ENCODE measurements at places on chromosomes 2 and 18.

- DNase-seq, result no peak
These were observed 152.3 kb downstream of the MAIP1 start for GRCh38 chr2:200107514-200108217.

GRCh38 chr2:110858135-110858725 lies 125.9 kb downstream of the ACOXL start:
- peak; percentile 95 for DNase-seq

GRCh38 chr2:64260817-64261216 lies 116.6 kb upstream of the PELI1 start:
- no peak for DNase-seq

GRCh38 chr2:24365826-24366225 lies 5.5 kb upstream of the ITSN2 start:
- no peak for DNase-seq

DNA sequence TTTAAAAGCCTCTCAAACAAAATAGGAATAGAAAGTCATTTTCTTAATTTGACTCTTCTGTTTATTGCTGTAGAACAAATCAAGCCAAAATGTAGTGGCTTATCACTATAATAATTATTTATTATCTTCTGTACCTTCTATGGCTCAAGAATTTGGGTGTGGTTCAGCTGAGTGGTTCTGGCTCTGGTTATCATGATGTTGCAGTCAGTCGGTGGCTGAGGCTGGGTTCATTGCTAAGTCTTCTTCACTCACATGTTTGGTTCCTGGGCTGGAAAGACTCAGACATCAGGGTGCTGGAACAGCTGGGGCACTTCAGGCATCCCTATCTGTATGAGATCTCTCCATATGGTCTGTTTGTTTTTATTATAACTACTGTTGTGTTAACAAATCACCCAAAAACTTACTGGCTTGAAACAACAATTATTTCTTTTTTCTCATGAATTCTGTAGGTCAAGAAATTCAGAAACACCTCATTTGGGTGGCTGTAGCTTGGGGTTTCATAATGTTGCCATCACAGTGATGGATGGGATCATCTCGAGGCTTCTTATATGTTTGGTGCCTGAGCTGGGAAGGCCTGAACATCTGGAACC lies 242.6 kb upstream of the FBXO11 start:
- DNase-seq, result no peak

- no peak for DNase-seq
These were observed 15.7 kb upstream of the NT5C1B start for GRCh38 chr2:18605115-18605514.

GRCh38 chr2:42724886-42725285 lies 39.0 kb downstream of the OXER1 start:
- no peak for DNase-seq

DNA sequence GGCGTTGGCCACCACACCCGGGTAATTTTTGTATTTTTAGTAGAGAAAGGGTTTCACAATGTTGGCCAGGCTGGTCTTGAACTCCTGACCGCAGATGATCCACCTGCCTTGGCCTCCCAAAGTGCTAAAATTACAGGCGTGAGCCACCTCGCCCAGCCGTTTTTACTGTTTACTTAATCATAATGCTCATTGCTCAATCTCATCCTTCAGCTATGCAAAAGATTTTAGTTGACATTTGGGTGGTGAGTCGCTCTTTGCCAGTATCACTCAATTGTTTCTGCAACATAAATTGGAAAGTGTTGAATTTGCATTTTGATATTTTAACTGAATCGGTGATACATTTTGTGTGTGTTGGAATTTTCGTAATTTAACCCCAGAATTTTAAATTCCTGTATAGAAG lies 7.8 kb upstream of the ZNF532 start:
- no peak for DNase-seq

DNA sequence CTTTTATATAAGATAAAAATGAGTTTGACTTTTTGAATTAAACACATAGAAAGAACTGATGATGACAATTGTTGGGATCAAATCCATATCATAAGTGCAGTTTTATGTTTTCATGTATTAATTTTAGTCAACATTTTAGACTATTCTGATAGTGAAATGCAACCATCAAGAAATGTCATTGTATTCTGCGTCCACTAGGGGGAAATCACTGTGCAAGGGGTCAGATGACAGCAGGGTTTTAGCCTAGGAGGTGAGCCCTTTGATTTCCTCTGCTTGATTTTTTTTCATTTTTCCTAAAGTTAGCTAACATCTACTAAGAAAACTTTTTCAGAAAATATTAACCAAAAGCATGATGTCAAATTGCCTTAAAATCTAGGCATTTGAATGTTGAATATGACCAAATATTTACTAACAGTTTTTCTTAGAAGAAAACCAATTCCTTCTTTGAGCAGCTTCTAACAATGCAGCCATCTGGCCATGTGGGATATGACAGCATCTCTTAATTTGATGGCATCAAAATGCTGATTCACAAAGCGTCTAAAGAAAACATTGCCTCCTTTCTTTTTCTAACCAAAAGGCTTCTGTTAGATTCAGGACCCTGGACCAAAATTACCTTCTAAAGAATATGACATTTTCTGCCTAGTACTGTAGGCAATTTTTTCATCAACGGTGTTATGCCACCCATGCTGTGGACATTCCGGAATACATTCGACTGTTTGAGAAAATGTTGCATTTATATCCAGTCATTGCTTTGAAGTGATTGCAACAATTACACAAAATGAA lies 141.5 kb downstream of the SPHKAP start:
- no peak for DNase-seq

DNA sequence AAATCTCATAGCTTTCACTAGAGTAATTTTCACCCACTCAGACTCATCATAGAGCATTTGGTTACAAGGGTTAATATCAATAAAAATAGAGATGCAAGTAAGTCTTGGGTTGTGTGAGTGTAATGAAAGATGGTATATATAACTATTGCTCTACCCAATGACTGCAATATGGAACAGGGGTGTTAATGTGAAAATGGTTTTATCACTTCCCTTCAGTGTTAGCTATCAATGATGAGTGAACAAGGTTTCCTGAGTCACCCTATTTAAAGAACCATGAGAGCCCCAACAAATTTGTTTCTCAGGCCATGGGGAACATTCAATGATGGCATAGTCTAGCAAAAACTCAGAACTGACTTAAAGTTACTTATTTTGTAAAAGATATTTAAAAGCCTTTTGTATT lies 1133.6 kb upstream of the ZEB2 start:
- DNase-seq, result no peak

DNA sequence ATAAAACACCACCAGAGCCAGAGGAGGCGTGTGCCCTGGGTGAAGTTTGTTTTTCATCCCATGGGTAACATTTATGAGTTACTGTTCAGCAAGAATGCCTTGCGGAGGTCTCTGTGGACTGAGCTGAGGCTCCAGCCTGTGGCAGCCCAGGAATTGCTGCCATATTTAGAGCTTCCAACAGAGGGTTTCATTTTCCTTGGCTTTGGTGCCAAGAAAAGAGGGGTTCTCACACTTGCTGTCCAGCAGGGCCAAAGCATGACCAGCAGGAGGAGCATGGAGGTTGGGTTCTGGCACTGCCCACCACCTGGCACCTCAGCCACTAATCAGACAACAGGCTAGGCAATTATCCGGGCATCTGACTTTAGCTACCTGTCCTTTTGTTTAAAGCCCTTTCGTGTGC lies 36.7 kb downstream of the EPAS1 start:
- no peak for DNase-seq

DNA sequence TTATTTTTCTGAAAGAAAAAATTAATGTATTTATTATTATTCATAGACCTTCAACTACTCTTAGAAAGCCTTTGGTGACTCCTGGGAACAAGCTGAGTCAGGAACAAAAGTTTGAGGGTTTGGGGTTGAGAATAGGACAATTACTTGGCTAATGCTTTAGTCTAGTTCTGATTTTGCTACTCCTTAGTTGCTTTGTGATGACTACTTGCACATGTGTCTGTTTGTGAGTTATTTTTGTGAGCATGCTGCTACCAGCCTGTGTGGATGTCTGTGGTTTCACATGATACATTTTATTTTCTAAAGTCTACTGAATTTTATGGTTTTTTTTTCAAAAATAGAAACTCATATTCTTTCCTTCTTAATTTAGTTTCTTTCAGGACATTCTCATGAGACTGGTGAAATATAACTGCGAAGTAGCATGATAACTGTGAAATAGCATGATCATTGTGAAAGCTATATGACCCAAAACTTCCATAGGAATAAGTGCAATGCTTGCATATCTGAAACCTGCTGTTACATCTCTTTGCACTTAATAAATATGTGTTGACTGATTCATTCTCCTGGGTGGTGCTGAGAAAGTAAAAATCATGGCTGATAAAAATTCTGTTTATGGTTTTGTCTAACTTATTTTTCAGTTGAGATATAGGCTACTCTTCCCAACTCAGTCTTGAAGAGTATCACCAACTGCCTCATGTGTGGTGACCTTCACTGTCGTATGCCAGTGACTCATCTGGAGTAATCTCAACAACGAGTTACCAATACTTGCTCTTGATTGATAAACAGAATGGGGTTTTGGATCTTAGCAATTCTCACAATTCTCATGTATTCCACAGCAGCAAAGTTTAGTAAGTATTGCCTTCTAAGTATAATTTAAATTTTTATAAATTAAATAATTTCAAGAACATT lies 17.9 kb upstream of the IL18R1 start:
- DNase-seq, result no peak

DNA sequence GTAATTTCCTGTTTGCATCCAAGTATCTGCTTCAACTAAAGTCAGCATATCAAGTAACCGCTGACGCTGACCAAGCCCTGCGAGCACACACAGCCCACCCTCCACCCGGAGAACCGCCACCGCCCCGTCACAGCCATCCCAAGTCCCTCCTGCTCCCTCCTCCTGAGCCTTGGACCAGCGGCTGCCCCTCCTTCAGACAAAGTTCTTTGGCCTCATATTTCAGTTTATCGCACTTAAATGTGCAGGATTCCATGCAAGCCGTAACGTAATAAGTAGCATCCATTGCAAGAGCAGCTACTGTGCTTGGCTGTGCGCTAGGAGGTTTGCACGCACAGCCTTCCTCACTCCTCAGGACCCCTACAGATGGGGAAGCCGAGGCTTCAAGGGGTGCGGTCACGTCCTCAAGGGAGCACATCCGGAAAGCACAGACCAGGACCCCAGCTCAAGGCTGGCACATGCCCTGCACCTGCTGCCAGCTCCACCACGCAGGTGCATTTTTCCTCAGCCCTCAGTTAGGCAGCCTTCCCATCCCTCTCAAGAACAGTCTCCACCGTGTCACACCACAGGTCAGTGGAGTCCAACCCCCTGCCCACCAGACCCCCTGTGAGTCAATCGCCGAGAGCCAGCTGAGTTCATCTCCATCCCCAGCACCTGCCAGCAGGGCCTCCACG lies 17.1 kb downstream of the PXDN start:
- DNase-seq, result no peak

- DNase-seq, result no peak
These were observed 356.2 kb downstream of the ZNF521 start for GRCh38 chr18:24995755-24996154.

DNA sequence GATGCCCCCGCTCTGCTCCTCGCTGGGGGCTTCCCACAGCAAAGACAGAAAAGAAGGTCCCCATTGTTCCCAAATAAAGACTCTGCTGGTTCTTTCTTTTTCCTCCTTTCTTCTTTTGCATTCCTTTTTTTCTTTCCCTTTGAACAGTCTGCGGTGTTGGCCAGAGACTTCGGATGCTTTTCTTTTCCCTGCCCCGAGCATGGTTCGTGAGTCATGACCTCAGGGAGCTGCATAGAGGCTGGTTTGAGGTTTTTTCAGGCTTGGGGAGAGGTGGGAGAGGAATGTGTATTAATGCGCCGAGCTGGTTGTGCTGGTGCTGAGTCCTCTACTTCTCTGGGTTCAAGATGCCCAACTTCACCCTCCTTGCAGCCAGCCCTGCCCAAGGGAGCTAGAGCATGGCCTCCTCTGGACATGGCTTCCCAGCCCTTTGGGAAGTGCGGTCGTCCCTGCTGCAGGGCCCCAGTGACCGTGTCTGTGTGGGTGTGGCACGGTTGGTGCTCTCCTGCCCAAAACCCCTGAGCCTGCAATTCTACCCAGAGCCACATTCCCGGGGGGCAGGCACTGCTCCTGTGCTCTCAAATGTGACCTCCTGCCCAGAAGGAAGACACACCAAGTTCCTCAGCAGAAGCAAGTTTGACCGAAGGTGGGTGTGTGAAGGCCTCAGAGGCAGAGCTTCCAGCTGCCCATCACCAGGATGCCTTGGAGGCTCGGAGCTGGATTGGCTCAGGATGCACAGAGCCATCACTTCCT lies 9.0 kb upstream of the ARHGEF4 start:
- no peak for DNase-seq

DNA sequence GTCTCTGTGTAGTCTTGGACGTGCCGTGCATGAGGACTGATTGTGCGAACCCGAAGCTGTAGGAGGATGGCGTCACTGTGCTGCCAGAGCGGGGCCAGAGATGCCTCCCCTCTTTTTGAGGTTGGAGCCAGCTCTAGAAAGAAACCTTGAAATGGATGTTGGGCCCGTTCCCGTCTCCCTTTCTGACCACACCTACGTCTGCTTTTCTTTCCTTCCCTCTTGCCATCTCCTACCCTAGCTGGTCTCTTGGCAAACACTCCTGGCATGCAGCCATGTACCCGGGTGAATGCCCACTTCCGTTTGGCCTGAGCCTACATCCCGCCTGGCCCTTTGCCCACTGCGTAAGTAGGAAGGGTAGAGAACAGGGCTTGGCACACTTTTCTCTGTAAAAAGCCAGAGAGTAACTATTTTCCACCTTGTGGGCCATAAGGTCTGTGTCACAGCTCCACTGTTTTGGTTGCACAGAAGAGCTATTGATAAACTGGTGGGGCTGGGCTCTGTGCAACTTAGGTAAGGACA lies 37.4 kb downstream of the SH3BP4 start:
- DNase-seq, result no peak

DNA sequence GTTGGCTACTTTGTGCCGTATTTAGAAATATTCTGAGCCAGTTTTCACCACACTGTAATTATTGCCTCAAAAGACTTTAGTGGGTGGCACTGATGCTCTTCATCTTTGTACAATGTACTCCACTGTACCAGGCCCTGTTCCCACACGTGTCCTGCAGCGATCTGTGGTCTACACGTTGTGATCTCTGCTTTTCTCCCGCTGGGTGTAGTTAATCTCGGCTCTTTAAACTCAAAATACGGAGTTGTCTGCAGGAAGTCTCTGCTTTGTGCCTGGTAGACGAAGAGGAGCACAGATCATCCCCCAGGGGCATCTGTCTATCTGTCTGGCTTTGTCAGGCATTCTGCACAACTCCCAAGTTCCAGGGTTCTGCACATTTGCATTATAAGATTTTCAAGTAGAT lies 12.1 kb upstream of the GREB1 start:
- no peak for DNase-seq

GRCh38 chr2:134375935-134376334 lies 122.1 kb downstream of the MGAT5 start:
- DNase-seq, result no peak

- peak; percentile 53 for DNase-seq
These were observed 21.2 kb upstream of the EPAS1 start for GRCh38 chr2:46275995-46276394.

DNA sequence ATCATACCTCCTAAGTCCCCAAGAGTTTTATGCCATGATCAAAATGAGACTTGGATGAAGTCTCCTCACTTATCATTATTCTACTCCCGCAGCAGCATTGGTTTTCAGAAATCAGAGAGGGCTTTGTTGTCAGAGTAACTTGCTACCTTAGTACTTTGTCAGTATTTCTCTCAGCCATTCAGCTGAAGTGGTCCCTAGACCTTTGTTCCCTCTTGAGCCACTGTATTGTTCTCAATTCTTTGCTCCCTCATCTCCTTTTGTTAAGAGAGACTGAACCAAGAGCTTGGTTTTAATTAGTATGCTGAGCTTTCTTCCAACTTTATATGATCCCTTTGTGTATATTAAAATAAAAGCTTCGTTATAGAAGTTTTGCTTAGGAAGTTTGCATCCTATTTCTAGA lies 133.4 kb downstream of the DOCK10 start:
- DNase-seq, result no peak

Data from CD8-positive, alpha-beta T cell (primary cell).